IPS DF 19.7 (cell line): ENCODE measurements at places on chromosomes 11 and 22.

DNA sequence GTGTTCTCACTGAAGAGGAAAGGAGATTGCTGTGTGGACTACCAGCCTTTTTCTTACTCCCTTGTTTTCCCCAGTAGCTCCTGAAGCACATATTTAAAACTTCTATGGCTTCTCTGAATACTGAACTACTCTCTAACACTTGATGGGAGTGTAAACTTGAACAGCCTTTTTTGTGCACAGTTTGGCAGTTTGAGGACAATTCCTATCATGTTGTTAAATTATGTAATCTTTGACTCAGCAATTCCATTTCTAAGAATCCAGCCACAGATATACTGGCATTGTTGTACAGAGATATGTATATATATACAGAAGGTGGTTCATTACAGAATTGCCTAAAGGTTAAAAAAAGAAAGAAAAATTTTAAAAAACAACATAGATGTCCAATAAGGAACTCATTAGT, 47.1 kb upstream of the EED start:
- DNase-seq = no peak

DNA sequence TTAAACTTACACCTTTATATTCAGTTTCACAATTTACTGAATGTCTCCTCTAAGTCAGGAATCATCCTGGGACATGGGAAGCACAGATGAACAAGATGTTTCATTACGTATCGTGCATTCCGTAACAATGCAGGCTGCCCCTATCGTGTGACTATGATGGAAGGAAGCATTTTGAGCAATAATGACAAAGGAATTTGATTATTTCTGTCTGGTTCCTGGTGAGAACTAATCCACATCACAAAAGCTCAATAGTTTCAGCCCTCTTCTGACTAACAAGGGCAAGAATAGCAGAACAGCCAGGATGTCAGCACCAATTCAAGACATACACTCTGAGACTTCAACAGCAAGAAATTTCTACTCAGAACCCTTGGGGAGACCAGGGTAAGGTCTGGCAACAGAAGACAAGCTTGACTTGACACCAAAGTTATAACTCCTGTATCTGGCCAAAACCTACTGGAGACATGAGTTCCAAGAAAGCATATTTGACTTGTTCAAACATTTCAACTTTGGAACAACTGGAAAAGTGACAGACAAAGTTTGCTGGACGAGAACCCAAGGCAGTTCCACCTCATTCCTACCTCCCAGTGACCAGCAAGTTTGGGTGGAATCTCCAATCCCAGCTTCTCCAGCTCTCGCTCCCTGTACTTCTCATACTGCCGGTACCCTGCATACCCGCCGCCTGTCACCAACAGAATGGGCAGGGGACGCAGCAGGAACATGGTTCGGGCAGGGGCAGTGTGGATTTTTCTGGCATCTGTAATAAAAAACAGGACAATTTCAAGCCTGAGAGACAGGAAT, 14.3 kb downstream of the PISD start:
- DNase-seq = no peak

GRCh38 chr11:46279126-46280099, 2.0 kb downstream of the CREB3L1 start:
- no peak for DNase-seq

DNA sequence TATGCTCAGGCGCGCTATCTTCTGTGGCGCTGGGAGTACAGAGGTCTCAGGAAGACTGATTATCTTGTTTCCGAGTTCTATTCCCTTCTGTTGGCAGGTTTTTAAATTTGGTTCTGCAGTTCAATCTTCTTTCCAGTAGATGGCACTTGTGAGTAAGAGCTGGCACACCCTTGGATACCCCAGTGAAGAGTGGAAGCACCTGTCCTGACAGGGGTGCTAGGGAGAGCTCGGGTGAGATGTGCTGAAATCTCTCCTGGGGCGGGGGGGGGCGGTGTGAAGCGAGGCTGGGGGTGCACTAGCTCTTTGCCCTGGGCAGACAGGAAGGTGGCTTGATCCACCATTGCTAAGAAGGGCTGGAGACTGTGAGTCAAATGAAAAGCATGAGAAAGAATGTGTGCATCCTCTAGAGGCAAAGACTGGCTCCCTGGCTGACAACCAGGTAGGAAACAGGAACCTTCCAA, 679.9 kb upstream of the CCDC179 start:
- DNase-seq = peak; percentile 42

GRCh38 chr11:2693271-2694261, 6.2 kb downstream of the KCNQ1OT1 start:
- DNase-seq = peak; percentile 97

GRCh38 chr11:75313513-75314272, 37.8 kb downstream of the ARRB1 start:
- no peak for DNase-seq

DNA sequence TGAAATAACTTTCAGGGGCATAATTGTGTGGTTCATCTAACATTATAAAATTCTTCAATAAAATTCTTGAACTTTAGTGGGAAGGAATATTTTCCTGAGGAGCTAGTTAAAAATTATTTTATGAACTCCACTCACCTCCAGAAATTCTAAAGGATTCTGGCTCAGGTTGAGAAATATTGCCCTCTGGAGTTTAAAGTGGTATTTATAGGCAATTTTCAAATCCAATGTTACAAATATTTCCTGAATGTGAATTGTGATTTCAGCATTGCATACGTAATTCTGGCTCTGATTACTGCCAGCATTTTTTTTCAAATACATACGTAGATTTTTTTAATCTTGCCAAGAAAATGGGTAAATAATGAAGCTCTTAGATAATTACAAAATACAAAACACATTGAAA, 598.2 kb upstream of the ANO3 start:
- DNase-seq = no peak

- no peak for DNase-seq
These were observed 46.5 kb upstream of the CRTAM start for GRCh38 chr11:122791836-122792235.

DNA sequence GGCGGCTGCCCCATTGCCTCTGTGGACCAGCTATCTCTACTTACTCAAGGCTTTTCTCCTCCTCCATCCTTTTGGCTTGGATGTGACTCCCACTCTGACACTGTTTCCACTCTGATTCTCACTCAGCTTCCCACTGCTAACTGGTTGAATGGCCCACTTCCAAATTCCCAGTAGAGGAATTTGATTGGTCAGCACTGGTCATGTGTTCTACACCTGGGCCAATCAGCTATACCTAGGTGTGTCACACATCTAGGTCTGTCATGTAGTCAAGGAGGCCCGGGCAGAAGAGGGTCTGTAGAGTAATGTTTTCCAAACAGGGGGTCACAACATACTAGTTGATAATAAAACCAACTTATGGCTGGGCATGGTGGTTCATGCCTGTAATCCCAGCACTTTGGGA, 53.3 kb downstream of the TPBGL start:
- DNase-seq = no peak

DNA sequence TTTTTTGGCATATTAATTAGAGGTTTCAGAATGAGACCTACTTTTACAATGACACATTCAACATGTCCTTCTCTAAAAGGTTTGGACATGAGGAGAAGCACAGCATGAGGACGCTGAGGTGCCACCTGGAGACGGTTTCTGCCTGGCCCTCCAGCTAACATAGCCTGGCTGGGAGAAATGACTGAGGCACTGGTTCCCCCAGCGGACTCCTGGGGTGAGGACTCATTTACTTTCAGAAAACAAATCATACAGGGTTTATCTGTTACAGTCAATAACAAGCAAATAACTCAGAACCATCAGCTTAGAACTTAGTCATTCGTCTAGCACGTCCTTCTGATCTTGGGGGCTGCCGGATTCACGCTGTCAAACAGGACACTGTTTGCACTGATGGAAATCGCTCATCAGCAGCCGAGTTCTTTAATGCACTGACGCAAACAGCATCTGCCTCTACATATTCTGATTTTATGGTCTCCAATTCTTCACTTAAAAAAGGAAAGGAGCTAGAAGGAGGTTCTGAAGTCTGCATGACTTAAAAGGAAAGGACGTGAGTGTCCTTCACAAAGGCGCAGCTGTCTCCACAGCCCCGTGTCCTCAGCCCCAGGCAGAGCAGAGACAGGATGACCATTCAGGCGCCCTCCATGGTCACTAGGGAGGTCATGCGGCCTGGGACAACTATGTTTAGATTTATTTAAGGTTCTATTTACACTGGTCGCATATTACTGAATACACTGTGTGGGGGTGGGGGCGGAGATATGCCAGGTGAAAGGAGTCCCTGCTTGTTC, 44.2 kb downstream of the CERK start:
- DNase-seq = no peak

DNA sequence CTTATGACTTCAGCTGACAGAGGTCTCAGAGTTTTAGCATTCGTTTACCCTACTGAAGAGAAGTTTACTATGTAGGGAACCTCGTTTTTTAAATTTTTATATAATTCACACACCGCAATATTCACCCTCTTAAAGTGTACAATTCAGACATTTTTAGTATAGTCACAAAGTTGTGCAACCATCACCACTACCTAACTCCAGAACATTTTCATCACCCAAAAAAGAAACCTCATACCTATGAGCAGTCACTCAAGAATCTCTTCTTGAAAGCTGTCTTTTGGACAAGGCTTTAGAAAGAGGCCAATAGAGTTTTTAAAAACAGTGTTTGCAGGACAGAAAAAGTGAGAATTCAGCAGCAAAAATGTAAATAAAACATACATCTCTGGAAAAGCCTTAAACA, 39.5 kb upstream of the CLNS1A start:
- DNase-seq = no peak

GRCh38 chr11:76997512-76997911, 36.7 kb upstream of the B3GNT6 start:
- no peak for DNase-seq

DNA sequence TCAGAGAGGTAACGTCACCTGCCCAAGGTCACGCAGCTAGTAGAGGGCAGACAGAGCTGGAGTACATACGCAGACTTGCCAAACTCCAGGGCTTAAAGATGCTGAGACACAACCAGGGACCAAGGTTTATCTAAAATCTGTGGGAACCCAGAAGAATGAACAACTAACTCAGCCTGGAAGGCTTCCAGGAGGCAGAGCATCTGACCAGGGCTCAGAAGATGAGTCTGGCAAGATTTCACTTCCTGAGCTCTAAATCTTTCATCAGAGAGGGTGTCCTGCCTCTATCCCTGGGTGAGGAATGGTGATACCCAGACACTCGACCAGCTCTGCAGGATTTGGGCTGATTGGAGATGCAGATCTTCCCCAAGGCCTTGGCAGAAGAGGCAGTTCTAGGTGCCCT, 9.1 kb downstream of the GAL3ST1 start:
- DNase-seq = no peak

DNA sequence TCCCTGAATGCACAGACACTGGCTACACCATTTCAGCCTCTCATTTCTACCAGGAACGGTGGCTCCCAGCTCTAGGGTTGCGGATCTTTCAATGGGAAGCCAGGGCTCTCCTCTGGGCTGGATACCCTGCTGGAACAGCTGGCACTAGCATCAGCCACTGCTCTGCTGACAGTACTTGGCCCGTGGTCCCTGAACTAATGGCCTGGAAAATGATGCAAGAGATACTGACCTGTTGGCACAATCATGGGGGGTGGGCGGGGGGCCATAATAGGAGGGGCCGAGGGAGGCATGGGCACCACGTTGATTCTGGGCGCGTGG, 10.7 kb upstream of the TBC1D10A start:
- DNase-seq = no peak

GRCh38 chr11:100684101-100685065, 2.7 kb upstream of the ARHGAP42 start:
- no peak for DNase-seq

GRCh38 chr22:36580846-36581245, 51.9 kb upstream of the EIF3D start:
- no peak for DNase-seq

DNA sequence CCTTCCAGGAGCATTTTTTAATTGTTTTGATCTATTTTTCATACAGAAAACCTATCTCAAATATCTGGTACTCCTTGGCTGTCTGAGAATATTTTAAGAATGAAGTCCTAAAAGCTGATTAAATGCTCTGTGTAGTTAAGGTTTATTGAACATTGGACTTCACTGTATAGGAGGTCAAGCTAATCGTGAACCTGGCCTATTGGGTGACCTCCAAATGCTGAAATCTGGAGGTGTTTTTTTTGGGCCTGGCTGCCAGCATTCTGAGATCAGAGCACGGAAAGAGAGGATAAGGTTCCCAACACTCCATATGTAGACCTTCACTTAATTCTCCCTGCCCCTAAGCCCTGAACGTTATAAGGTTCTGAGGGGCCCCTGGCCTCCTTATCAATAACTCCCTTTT, 8.3 kb downstream of the IL17RA start:
- no peak for DNase-seq

- no peak for DNase-seq
These were observed 48.9 kb downstream of the POLD3 start for GRCh38 chr11:74641289-74641688.

DNA sequence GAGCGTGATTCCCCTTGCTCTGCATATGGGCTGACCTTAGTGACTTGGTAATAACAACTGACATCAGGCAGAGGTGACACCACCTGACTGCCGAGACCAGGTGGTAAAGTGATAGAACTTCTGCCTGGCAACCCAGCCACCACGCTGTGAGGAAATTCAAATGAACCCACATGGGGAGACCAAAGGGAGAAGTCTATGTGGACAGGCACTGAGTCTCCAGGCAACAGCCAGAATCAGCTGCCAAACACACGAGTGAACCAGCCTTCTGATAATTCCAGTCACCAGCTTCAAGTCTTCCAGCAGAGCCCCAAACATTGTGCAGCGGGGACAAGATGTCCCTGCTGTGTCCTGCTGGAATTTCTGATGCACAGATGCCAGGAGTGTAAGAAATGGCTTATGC, 29.7 kb downstream of the SPATA19 start:
- no peak for DNase-seq
